ENCODE measurements at places on chromosomes 11 and 22.

DNA sequence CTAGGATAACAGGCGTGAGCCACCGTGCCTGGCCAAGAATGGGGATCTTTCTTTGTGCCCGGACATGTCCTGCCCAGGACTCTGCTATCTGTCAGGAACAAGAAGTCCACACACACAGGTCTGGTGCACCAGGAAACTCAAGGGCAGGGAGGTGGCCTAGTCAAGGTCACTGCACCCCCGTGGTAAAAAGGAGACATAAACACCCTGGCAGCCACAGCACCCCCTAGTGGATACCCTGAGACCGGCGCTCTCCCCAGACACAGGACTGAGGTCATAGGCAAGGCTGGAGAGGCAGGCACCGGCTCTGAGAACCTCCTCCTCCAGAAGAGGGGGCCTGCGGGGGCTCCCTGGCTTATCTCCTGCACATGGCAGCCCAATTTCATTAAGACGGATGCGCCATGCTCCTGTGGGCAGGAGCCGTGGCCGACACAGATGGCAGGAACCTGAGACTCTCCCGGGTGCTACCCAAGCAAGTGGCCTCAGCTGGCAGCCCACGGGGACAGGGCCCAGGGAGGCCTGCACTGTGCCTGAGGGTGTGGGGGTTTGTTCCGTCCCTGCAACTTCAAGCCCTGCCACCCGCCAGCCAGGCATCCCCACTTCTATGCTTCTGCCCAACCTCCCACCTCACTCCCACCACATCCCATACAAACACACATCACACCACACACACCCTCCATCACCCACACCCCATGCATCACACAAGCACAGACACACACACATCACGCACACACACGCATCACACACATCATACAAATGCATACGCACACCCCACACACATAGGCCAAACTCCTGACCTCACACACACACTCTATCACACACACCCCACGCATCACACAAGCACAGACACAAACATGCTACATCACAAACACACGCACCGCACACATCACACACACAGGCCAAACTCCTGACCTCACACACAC lies 19.6 kb downstream of the MACROD1 start:
- DNase-seq: peak; percentile 24

GRCh38 chr11:12123273-12123672 lies 12.9 kb downstream of the MICAL2 start:
- no peak for DNase-seq

DNA sequence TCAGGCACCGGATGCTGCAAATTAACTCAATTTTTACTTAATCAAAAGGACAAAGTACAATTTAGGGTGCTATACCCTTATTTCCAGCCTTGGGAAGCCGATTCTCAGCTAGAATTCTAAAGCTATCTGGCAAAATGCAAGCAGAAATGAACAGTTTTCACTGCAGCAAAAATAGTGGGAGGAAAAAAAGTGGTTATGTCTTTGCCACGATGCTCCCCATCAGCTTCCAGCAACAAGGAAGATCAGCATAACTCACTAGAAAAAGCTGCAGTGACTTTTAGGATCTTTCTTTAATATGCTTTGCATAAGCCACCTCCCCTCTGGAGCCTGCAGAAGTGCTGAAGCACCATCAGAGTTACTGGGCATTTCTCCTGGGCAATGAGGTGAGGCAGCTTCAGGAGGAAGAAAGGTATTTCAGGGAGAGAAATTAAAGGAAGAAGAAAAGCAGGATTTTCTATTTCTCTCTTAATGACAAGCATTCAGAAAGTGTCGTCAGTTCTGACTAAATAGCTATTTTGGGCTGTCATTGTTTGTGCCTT lies 702.9 kb downstream of the DLG2 start:
- DNase-seq: no peak

GRCh38 chr11:206002-206384 lies 1.2 kb downstream of the BET1L start:
- no peak for DNase-seq

DNA sequence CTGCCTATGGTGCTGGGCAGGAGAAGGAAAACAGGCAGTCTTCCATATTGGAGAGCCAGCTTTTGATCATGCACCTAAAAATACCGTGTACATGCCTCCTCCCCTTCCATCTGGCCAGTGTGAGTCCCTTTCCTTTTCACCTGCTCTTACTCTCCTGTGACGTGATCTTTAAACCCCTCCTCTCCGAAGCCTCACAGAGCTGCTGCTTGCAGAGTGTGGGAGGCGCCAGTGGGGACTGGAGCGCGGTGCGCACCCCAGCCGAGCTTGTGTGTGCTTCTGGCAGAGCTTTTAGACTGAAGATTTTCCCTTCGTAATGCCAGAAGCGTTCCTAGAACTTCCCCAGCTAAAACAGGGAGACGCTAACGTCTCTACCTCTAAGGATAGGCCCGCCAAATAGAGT lies 29.8 kb downstream of the MUC6 start:
- DNase-seq: no peak

GRCh38 chr22:19494676-19495173 lies 15.0 kb downstream of the CDC45 start:
- no peak for DNase-seq

DNA sequence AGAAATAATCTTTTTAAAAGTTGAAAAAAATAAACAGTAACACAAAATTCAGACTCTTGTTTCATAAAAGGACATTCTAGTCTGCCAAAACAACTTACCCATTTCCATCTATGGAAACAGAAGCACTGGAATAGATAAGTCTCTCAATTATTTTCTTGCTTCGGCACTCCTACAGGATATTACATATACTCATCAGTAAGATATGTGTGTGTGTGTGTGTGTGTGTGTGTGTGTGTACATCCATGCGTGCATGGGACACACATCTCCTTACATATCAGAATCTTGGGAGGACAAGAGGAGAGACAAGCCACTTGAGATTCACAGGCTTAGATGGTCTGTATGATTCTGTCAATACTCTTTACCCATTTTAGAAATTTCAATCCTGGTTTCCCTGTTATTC lies 144.6 kb downstream of the ATG16L2 start:
- no peak for DNase-seq

- no peak for DNase-seq
Observed at GRCh38 chr11:84145616-84146185, 859.5 kb upstream of the CCDC90B start.

DNA sequence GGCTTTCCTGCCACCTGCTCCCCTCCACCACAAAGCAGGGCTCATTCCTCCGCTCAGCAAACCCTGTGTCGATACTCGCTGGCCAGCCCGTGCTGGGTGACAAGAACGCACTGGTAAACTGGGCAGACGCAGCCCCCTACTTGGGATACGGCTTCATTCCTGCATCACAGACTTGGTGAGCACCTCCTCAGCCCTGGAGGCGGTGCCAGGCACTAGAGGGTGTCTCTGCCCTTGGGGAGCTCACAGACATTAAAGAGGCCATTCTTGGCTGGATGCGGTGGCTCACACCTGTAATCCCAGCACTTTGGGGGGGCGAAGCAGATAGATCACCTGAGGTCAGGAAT lies 6.0 kb downstream of the ZDHHC24 start:
- no peak for DNase-seq

DNA sequence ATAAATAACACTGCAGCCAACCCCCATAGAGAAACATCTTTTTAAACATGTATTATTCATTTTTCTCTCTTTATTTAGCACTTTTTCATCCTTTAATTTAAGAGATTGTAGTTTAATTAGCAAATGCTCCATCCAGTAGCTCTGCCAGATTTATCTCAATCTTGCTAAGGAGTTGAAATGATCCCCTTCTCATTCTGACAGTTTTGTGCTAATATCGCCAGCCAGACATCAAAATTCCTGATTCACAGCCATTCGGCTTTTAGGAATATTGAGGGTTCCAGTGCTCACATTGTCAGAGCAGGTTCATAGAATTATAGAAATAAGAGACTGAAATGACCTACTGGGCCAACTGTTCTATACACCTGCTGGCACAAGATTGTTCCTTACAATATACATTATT lies 77.8 kb downstream of the CASP12 start:
- no peak for DNase-seq

GRCh38 chr22:42959576-42960509 lies 55.1 kb downstream of the PACSIN2 start:
- no peak for DNase-seq

DNA sequence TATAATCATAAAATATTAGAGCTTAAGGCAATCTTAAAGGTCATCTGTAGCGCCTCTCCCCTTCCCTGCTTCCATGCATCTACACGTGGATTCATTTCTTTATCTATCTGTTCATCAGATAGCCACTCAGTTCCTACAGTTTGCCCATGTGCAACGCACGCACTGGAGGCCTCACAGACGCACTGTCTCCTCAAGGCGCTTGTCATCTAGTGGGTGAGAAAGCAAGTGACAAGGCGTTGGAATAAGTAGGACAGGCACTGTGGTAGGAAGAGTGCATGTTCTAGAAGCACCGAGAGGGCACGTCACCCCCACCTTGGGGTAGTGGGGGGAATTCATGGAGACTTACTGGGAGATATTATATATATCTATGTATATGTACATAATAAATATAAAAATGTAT lies 20.8 kb upstream of the JAM3 start:
- no peak for DNase-seq

GRCh38 chr11:253160-253885 lies 16.5 kb downstream of the PSMD13 start:
- no peak for DNase-seq

- no peak for DNase-seq
Observed at GRCh38 chr11:19570889-19571288, 141.7 kb upstream of the NAV2 start.

- peak; percentile 15 for DNase-seq
Observed at GRCh38 chr11:75733431-75734107, 15.9 kb downstream of the MOGAT2 start.

- no peak for DNase-seq
Observed at GRCh38 chr22:49614966-49615965, 212.4 kb downstream of the BRD1 start.

DNA sequence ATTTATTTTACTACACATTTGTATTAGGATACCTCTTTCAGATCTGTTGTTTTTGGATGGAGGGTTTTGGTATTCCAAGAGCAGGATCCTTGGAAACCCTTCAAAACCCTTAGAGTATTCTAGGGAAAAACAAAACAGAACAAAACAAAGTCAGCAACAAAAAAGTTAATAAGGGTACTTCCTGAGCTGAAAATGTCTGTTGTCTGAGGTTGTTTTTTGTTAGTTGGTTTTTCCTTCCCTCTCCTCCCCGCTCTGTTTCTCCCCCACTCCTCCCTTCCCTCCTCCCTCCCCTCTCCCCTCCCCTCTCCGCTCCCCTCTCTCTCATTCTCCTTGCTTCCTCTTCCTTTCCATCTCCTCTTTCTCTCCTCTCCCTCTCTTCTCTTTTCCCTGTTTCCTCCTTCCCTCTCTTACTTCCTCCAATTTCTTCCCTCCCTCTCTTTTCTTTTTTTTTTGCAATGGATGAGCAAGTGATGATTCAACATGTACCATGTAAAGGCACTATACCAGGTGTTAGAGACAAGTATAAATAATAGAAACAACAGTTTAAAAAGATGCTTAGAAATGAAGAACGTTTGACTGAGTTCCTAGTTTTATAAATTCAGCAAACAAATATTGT lies 160.6 kb downstream of the TMEM135 start:
- no peak for DNase-seq
